WERI-Rb-1 (cell line): ENCODE measurements at places on chromosomes 7 and 10.

DNA sequence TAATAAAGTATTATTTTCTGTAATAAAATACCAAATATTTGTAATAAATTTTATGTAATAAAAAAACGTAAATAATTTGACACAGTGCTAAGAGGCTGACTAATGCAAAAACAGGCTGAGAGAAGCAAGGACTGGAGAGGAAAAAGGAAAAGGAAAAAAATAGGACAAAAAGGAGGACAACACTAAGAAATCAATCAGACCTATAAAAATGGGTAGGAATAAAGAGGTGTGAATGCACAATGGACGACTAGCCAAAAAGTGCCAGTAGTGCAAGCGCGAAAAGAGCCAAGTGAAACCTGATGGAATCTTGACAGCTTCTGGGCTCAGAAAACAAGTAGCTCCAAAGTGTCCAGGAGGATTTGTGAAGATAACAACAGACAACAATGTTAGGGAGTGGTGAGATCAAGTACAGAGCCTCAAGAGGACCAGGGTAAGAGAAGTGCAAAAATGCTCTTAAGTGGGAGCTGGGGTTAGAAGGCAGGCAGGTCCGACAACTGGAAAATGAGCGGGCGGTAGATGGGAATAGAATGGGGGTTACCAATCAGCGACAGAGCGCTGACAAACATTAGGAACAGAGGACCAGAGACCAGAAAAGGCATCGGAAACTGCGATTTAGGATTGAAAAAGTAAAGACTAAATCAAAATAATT is 1.2 kb downstream of the BRAF start:
- DNase-seq = no peak

- DNase-seq = no peak
Observed at GRCh38 chr7:31875424-31875823, 188.4 kb downstream of the PPP1R17 start.

GRCh38 chr7:97873606-97874005 is 1.4 kb upstream of the ASNS start:
- no peak for DNase-seq

- no peak for DNase-seq
Observed at GRCh38 chr10:44206127-44206818, 178.6 kb downstream of the CXCL12 start.

- DNase-seq = no peak
Observed at GRCh38 chr10:101826852-101827434, 8.7 kb upstream of the OGA start.

- DNase-seq = peak; percentile 55
Observed at GRCh38 chr7:102284891-102285539, 1.7 kb upstream of the SH2B2 start.
